Prostate gland (tissue), 2 donors: ENCODE measurements at places on chromosomes 16 and 17. TPM values are rescaled to one million over a fixed set of nuclear protein-coding genes. Genes with fewer than 3 reads are reported as not detected.

- no peaks in the 10 kb centered on the region for H3K4me1 ChIP-seq
- H3K27ac ChIP-seq: no peak overlapping the region
- DNase-seq: no peak
- H3K36me3 ChIP-seq: no peaks in the 10 kb centered on the region
- H3K4me3 ChIP-seq: no peak overlapping the region
These were observed 46.6 kb upstream of the GSG1L start for GRCh38 chr16:28110074-28110473.

- peak overlapping the region; percentile 64 for H3K4me3 ChIP-seq
- H3K27ac ChIP-seq: peak overlapping the region; percentile 100
- peaks cover 10% of the 10 kb centered on the region for H3K4me1 ChIP-seq
- DNase-seq: peak; percentile 94
- peaks cover 15% of the 10 kb centered on the region for H3K36me3 ChIP-seq
These were observed 6.9 kb upstream of the TLCD2 start for GRCh38 chr17:1716912-1717695.

DNA sequence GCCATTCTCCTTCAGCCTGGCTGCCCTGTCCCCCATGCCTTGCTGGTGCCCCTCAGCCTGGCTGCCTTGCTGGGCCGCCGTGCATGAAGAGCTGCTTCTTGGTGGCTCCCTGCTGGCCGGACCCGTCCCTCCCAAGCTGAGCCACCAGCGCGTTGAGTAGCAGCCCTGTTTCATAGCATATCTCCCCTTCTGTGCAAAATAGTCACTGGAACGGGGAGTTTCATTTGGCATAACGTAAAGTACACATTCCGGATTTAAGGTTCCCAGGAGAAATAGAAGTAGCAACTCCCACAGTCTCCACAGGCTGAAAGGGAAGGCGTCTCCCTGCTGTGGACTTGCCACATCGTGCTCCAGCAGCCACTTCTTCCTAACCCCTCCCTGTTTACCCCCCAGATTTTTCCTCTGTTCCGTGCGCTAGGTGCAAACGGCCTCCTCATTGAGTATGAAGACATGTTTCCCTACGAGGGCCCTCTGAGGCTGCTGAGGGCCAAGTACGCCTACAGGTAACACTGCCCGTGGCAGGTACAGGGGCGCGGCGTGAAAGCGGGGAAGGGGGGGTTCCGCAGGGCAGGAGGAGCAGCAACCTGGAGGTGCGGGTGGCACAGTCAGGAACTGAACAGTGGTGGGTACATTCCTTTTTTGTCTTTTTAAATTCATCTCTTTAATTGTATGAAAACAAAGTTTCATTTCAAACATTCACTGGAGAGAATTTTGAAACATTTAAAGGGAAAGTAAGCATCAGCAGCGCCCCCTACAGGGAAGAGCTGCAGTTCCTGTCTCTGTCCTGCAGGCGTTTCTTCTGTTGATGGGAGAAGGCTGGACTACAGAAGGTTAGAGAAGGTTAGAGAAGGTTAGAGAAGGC lies 5.8 kb upstream of the OGFOD3 start:
- H3K27me3 ChIP-seq: no peaks in the 10 kb centered on the region
- no peak overlapping the region for H3K4me3 ChIP-seq
- no peak overlapping the region for H3K27ac ChIP-seq
- no peaks in the 10 kb centered on the region for H3K4me1 ChIP-seq

- no peaks in the 10 kb centered on the region for H3K4me1 ChIP-seq
- no peaks in the 10 kb centered on the region for H3K27me3 ChIP-seq
- no peaks in the 10 kb centered on the region for H3K36me3 ChIP-seq
- no peak overlapping the region for H3K27ac ChIP-seq
- no peak for DNase-seq
These were observed 508.7 kb downstream of the KCNJ2 start for GRCh38 chr17:70677783-70678647.

- H3K27ac ChIP-seq: no peak overlapping the region
- H3K27me3 ChIP-seq: peaks cover 5% of the 10 kb centered on the region
- no peak overlapping the region for H3K4me3 ChIP-seq
These were observed 141.1 kb downstream of the MRM1 start for GRCh38 chr17:36742267-36743000.

DNA sequence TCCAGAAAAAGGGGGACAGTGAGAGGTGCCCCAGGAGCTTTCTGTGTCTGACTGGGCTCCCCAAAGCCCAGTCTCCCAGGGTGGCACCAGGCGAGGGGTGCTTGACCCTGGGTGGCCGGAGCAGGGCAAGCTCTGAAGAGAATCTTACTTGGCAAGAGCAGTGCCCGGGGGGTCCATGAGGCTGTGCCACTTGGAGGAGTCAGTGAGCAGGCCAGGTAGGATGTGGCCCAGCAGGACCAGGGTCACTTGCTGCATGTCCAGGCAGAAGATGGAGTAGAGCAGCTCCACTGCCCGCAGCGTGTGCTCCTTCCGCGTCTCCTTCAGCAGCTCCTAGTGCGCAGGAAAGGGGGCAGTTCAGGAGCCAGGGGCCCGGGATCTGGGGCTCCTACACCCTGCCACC lies 7.3 kb downstream of the CSF3 start:
- H3K36me3 ChIP-seq: peaks cover 10% of the 10 kb centered on the region
- H3K4me1 ChIP-seq: peaks cover 20% of the 10 kb centered on the region
- no peaks in the 10 kb centered on the region for H3K27me3 ChIP-seq

CCDC200 gene
- 2.7 TPM for total RNA-seq

CEP295NL gene
- 8.2 TPM for total RNA-seq

DNA sequence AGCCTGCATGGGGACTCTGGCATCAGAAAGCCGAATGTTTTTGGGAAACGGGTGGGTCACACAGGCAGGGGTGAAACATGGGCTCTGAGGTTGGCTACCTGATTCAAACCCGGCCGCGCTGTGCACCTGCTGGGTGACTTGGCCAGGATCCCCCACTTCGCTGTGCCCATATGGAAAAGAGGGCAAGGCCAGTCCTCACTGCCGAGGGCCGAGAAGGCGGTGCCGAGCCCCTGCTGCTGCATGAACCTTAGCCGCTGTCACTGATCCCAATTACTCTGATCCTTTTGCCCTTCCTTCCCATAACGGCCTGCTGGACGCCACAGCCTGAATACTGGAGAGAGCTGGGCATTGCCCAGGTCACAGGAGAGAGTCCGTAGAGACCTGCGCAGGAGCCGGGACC lies 17.7 kb downstream of the KDM8 start:
- no peak for DNase-seq
- H3K4me1 ChIP-seq: peaks cover 3% of the 10 kb centered on the region
- no peaks in the 10 kb centered on the region for H3K36me3 ChIP-seq
- no peaks in the 10 kb centered on the region for H3K27me3 ChIP-seq
- no peak overlapping the region for H3K27ac ChIP-seq

DNA sequence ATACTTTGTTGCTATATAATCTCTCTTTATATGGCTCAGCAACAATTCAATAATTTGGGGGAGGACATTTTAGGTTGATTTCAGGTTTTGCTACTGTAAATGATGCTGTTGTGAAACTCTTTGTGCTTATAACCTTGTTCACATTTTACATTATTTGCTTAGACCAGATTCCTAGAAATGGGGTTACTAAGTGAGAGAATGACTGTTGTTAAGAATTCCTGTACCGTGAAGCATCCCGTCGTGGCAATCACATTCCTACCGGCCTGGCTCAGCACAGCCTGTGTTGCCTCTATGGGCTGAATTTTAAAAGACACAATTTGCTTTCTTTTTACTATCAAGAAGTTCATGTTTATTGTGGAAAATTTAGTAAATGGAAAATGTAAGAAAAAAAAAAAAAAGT lies 31.4 kb downstream of the B9D1 start:
- no peak for DNase-seq
- no peak overlapping the region for H3K4me3 ChIP-seq
- no peaks in the 10 kb centered on the region for H3K27me3 ChIP-seq
- no peaks in the 10 kb centered on the region for H3K4me1 ChIP-seq
- H3K36me3 ChIP-seq: no peaks in the 10 kb centered on the region

- H3K27me3 ChIP-seq: no peaks in the 10 kb centered on the region
- no peak overlapping the region for H3K27ac ChIP-seq
- H3K4me1 ChIP-seq: peaks cover 8% of the 10 kb centered on the region
- no peak for DNase-seq
These were observed 48.7 kb downstream of the TENT4B start for GRCh38 chr16:50201787-50202186.

GRCh38 chr16:12802661-12803060 lies 1.0 kb downstream of the CPPED1 start:
- H3K36me3 ChIP-seq: no peaks in the 10 kb centered on the region
- no peaks in the 10 kb centered on the region for H3K27me3 ChIP-seq
- H3K4me3 ChIP-seq: peak overlapping the region; percentile 67
- no peak overlapping the region for H3K27ac ChIP-seq
- no peak for DNase-seq
- no peaks in the 10 kb centered on the region for H3K4me1 ChIP-seq

CCL7 gene
- total RNA-seq: not detected

DNA sequence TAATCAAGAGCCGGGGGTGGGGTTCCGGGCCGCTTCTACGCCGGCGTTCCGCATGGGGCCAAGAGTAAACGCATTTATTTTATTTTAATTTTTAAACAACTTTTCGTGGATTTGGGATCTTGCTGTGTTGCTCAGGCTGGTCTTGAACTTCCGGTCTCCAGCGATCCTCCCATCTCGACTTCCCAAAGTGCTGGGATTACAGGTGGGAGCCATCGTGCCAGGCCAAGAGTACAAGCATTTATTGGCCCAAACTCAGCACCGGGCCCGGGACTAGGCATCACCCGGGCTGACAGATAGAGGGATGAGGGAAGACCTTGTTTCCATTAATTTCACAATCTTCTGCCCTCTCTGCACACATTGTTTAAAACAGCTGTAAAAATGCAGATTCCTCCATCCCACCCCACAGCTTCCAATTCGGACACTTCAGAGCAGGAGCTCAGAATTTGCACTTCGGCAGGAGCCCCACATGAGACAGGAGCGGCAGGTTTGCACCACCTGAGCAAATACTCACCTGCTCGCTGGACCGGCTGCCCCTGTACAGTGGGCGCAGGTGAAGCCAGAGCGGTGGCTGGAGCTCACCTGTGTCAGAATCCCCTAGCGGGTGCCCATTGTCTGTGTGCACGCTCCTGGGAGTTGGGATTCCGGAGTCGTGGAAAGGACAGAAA lies 663 bp upstream of the GINS2 start:
- H3K4me3 ChIP-seq: peak overlapping the region; percentile 58
- peak; percentile 34 for DNase-seq
- peak overlapping the region; percentile 48 for H3K27ac ChIP-seq
- H3K36me3 ChIP-seq: no peaks in the 10 kb centered on the region
- H3K4me1 ChIP-seq: peaks cover 9% of the 10 kb centered on the region
- H3K27me3 ChIP-seq: no peaks in the 10 kb centered on the region

TERB1 gene
- total RNA-seq: 2.1 TPM

KRTAP9-4 gene
- not detected for total RNA-seq

HLF gene
- total RNA-seq: 34.9 TPM

- no peaks in the 10 kb centered on the region for H3K27me3 ChIP-seq
- H3K4me1 ChIP-seq: peaks cover 12% of the 10 kb centered on the region
- peaks cover 8% of the 10 kb centered on the region for H3K36me3 ChIP-seq
- no peak overlapping the region for H3K4me3 ChIP-seq
These were observed 1.4 kb downstream of the CHMP6 start for GRCh38 chr17:80992948-80993624.

- H3K27me3 ChIP-seq: peaks cover 24% of the 10 kb centered on the region
- peaks cover 4% of the 10 kb centered on the region for H3K4me1 ChIP-seq
- no peak for DNase-seq
- no peaks in the 10 kb centered on the region for H3K36me3 ChIP-seq
These were observed 1.5 kb downstream of the HOXB3 start for GRCh38 chr17:48588528-48588927.

DNA sequence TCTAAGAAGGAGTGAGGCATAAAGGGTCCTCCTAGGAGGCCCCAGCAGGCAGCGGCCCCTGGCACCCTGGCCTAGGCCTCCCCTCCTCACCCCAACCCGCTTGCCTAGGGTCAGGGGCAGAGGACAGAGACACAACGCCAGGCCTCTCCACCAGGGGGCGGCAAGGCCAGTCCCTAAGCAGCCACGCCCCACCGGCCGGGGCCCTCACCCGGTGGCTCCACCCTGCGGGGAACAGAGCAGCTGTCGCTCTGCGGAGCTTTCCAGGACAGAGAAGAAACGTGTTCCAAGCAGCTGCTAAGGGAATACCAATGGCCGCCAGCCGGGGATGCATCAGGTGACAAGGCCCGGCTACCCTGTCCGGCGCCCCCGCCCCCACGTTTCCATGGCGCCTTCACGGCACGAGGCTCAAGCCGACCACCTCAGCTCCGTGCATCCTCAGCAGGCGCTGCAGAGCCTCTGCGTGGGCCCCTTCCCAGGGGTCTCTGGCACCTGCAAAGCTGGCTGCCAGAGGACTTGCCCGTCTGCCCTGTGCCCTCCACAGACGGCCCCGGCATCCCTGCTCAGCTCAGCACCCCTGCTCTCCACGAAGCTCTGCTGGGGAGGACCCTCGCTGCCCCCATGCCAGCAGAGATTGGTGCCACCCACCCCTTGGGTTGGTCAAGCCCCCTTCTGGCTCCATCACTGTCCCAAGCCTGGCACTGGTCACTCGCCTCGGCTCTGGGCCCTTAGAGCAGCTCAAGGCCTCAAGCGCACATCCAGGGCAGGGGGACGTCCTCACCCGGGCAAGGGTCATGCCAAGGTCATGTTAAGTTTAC lies 5.6 kb downstream of the ZNF598 start:
- H3K36me3 ChIP-seq: peaks cover 19% of the 10 kb centered on the region
- no peaks in the 10 kb centered on the region for H3K27me3 ChIP-seq
- no peak overlapping the region for H3K4me3 ChIP-seq
- DNase-seq: peak; percentile 81
- H3K4me1 ChIP-seq: peaks cover 25% of the 10 kb centered on the region

- no peaks in the 10 kb centered on the region for H3K36me3 ChIP-seq
- no peak overlapping the region for H3K4me3 ChIP-seq
- DNase-seq: no peak
- H3K27me3 ChIP-seq: peaks cover under 1% of the 10 kb centered on the region
These were observed 834.2 kb upstream of the SOX9 start for GRCh38 chr17:71286625-71287024.

- H3K27ac ChIP-seq: no peak overlapping the region
- no peak for DNase-seq
- H3K4me1 ChIP-seq: no peaks in the 10 kb centered on the region
- no peaks in the 10 kb centered on the region for H3K27me3 ChIP-seq
- no peaks in the 10 kb centered on the region for H3K36me3 ChIP-seq
These were observed 79.2 kb downstream of the SLC39A11 start for GRCh38 chr17:73013301-73013700.

KRT17 gene
- total RNA-seq: 360 TPM

DNA sequence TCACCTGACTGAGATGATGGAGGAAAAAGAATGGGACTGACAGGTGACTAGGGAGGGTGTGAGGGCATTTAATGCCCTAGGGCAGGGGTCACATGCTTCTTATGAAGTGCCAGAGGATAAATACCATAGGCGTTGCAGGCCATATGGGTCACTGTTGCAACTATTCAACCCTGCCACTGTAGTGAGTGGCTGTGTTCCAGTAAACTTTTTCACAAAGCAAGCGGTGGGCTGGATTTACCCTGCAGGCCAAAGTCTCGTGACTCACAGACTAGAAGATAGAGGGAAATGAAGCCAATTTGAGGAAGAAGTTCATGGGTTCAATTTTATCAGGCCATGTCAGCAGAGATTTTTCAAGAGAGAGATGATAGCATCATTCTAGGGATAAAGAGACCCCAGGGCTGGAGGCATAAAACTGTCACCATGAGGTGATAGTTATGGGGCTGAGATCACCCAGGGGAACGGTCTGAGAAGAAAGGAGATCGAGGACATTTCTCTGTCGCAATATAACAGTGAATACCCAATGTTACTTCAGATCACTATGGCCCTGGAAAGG lies 8.6 kb downstream of the ARHGAP17 start:
- H3K27ac ChIP-seq: no peak overlapping the region
- H3K36me3 ChIP-seq: no peaks in the 10 kb centered on the region
- H3K27me3 ChIP-seq: no peaks in the 10 kb centered on the region

TLCD3A gene
- 8.1 TPM for total RNA-seq

PRR35 gene
- 5.1 TPM for total RNA-seq

- peak; percentile 77 for DNase-seq
- peak overlapping the region; percentile 100 for H3K27ac ChIP-seq
- H3K4me3 ChIP-seq: peak overlapping the region; percentile 89
- H3K36me3 ChIP-seq: peaks cover 10% of the 10 kb centered on the region
- H3K27me3 ChIP-seq: no peaks in the 10 kb centered on the region
These were observed 2.3 kb upstream of the ACTG1 start for GRCh38 chr17:81514739-81515529.

GLTPD2 gene
- total RNA-seq: not detected
